ENCODE measurements at places on chromosomes 3 and 15.

DNA sequence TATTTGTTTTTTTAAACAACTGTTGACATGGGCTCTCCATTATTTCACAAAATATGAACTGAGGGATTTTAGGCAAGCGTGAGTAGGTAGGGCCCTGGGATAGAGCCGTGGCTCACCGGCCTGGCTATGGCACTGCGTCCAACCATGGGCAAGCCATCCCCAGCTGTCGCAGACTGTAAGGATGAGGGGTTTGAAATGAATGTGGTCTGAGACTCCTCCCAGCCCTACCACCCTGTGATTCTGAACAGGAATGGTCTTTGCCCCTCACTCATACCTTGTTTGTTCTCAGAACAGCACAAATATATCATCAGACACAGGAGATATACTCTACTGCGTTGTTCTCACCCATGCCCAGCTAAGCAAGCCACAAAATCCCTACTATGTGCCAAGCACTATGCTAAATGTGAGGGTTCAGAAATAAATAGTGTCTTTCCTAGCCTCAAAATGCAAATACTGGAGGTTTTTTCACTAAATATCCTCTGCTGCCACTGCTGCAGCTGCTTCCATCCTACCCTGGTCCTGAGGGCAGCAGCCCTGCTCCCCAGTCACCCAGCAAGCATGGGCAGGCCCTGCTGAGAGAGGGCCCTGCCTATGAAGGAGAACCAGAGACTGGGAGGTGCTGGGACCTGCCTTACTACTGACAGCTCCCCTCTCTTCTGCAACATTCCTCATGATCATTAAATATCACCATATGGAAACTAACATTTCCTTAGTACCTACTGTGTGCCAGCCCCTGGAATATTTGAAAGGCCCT lies 102.8 kb downstream of the XXYLT1 start:
- DNase-seq: no peak

GRCh38 chr15:39539466-39539865 lies 41.4 kb upstream of the THBS1 start:
- no peak for DNase-seq

DNA sequence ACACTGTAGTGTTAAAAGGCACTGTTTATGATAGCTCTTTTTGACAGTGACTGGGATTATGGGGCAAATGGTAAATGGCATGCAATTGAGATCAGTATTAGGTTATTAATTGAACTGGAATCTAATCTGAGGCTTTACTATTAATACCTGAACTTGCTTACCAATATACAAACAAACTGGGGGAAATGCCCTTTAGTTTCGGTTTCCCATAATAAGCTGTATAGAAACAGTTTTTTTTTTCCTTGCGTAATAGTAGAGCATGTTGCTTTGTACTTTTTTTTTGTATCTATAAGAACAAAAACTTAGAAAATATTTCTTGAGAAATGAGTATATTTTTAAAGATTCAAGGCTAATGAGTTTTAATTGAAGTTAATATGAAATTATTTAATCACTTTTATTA lies 95.0 kb downstream of the FNDC3B start:
- DNase-seq: no peak

DNA sequence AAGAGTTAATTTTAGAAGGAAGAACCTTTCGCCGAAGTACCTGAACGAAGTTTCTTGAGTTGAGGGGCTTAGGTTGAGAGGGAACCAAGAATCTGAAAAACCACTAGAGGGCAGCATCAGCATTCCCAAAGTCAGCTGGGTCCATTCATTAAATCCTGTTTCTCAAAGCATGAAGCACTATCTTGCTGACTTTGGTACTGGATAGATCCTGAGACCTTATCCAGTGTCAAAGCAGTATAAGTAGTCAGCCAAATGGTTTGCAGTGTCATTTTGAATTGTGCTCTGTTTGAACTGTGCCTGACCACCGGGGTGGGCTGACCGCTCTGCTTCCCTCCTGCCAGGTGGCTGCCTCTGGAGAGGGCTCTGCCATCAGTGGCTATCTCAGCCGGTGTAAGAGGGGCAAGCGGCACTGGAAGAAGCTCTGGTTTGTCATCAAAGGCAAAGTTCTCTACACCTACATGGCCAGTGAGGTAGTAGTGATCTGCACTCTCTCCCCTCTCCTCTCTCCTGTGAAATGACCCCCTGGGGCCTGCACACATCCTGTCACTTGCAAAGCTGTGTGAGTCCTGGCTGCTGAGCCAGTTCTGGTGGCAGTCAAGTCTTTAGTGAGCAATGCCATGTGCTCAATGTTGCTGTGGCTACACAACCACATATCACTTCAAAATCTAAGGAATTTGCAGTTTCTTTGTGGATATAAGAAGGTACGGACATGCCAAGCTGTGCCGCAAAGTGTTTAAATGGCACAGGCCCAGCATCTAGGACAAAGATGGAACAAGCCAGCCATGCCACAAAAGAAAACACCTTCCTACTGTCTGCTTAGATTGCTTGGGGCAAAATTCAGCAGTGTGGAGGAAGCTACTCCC lies 21.4 kb upstream of the NR2C2 start:
- no peak for DNase-seq

DNA sequence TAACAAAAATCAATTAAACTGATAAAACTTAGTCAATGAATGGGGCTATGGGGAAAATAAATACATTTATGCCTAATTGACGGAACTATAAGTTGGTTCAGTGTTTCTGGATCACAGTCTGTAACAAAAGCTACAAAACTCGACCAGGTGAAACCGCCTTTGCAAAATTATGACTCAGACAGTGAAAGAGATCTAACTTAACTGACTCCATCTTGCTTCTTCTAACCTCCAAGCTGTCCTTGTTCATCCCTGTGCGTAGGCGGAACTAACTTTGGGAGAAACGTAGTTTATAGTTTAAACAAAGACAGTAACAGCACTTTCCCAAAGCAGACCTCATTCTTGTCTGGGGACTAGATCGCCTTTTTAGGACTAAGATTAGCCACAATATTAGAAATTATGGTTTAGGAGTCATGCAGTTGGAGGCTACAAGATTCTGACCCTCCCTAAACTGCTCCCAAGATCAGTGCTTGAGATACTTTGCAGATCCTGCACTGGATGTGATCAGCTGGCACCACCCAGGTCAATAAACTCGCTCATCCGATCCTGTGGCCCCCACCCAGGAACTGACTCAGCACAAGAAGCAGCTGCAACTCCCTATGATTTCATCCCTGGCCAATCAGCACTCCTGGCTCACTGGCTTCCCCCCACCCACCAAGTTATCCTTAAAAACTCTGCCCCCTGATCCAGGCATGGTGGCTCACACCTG lies 7.2 kb upstream of the MFGE8 start:
- DNase-seq: no peak
